ENCODE measurements at places on chromosomes 2 and 18.
A peak's percentile ranks its signal among the peaks of the same experiment; 100 is the strongest.

DNA sequence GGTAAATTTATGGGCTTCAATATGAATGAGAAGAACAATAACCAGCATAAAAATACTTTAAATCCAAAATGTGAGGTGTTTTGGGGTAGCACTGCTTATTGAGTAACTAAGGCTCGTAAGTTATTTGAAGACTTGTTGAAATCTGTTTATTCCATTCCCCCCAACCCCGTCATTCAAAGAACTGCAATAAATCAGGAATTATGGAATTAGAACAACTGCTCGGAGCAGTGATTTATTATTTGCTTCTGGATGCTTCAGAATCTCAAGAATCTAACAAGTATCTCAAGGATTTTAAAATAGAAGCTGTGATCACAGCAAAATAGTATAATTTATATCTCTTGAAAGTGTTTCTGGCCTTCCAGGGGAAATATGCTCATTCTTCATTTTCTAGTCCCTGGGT lies 86.8 kb downstream of the EML6 start:
- DNase-seq = no peak

- no peak for DNase-seq
Measured at GRCh38 chr2:26704441-26704977, 12.0 kb downstream of the KCNK3 start.

GRCh38 chr2:216571178-216571908 lies 61.9 kb upstream of the IGFBP2 start:
- no peak for DNase-seq

DNA sequence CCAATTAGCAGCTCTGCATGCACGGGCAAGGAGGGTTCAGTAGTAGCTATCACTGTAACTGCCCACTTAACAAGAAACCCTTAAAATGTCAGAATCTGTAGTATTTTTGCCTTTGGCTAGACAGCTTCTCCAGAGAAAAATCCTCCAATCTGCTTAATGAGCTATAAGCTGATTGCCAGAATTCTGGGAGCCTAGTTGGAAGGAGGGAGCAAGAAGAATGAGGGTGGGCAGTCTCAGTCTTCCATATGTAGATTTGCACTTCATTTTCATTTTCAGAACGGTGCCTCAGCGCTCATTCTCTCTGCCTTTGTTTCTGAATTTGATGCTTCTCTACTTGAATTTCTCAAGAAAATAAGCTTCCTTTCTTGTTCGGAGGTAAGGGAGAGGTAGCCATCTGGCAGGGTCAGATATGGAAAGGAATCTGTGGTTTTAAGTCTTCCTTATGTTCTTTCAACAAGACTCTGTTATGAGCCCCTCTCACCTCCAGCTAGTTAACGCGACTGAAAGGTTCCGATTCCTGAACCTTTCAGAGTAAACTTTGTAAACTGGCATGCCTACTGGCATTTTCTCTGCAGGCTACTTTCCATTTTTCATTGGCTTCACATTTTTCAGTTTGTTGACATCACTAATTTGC lies 53.5 kb downstream of the HNRNPLL start:
- peak; percentile 72 for DNase-seq

GRCh38 chr2:100640431-100641124 lies 77.8 kb downstream of the PDCL3 start:
- no peak for DNase-seq

DNA sequence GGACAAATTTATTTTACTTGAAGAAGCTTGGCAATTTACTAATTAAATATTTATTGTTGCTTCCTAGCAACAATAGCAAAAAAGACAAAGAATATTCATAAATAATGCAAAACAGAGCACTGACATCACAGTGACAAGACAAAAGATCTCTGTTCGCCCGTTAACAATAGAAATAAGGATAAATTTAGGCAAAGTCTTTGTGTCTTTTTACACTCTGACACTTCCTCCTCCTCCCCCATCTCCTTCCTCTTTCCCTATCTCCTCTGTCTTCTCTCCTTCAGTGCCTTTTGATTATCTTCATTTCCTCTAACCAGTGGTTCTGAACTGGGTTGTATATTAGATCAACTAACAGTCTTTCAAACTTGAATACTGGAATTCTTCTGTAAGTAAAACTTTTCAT lies 808.4 kb downstream of the ERBB4 start:
- DNase-seq = no peak

DNA sequence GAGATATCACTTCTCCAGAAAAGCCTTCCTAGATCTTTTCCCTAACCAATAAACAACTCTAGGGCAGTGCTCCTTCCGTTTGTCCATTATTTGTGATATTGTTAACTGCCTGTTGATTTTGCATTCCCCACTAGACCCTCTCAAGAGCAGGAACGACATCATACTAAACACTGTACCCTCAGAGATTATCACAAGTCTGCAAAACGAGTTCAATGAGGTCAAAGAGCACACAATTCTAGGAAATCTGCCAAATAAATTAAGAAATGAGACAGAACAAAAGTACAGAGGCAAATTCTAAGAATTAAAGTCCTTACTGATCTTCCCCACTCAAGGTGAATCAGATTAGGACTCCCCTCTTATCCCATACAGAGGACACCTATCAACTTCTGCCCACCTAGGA lies 7.6 kb downstream of the RTTN start:
- no peak for DNase-seq

DNA sequence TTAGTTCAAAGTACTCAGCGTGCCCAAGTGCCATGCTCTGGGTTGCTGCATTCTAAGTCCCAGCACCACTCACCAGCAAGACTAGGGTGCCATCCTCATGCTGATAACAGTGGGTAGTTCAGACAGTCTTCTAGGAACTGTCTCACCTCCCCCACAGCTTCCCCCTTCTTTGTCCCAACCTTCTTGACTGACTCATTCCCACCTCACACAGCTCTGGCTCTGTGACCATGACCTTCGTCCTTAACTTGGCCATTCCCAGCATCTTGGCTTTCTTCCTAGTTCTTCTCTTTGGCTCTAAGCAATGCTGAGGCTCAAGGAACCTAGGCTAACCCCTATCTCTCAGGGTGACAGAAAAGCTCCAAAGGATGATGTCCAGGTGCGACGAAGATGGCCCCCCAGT lies 20.0 kb upstream of the CXCR4 start:
- no peak for DNase-seq

- DNase-seq = no peak
Measured at GRCh38 chr18:51082571-51083267, 52.7 kb downstream of the SMAD4 start.

GRCh38 chr18:32732165-32732564 lies 40.7 kb downstream of the KLHL14 start:
- no peak for DNase-seq

- DNase-seq = no peak
Measured at GRCh38 chr2:27446057-27446456, 3.9 kb downstream of the KRTCAP3 start.

GRCh38 chr2:226066391-226066790 lies 666.9 kb downstream of the NYAP2 start:
- DNase-seq = no peak

GRCh38 chr2:178159966-178160365 lies 34.3 kb upstream of the OSBPL6 start:
- no peak for DNase-seq

DNA sequence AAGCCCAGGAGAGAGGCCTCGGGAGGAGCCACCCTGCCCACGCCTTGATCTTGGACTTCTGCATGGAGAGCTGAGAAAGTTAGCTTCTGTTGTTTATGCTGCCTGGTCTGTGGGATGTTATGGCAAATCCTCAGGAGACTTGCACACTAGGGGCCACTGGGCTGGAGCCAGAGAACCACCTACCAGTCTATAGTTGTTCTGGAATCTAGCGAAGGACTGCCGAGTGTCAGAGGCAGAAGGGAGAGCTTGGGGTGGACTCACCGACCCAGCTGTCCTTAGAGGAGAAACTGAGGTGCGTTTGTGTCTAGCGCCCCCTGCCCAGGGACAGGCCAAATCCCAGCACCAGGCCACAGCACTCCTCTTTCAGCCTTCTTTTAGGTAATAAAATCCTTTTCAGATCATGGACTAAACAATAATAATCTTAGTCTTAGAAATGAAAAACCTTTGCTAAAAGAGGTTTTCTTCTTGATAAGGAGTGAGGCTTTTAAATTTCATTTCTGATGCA lies 398.7 kb upstream of the SALL3 start:
- DNase-seq = no peak

DNA sequence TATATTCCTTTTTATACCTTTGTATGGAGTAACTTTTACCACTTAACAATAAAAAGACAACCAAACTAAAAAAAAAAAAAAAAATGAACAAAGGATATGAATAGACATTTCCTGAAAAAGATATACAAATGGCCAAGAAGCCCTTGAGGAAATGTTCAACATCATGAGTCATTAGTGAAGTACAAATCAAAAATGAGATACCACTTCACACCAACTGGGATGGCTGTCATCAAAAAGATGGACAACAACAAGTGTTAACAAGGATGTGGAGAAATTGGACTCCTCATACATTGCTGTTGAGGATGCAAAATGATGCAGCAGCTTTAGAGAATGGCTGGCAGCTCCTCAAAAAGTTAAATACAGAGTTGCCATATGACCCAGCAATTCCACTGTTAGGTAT lies 22.6 kb upstream of the SCYGR2 start:
- DNase-seq = no peak

DNA sequence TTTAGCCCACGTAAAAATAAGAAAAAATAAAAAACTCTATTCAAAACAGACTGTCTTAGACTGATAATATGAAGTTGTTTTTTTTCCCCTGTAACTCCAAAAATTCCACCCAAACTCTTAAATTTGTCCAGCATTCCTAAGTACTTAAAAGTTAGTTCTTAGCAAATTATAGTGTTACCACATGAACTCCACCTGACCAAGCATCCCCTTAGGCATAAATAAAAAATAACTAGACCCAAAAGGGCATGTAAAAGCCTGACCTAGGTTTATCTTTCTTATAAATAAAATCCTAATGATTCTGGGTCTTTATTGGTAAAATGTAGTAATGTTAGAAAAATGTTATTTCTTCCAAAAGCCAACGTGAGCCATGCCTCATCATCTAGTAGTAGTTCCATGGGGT lies 54.3 kb downstream of the TTC21B start:
- DNase-seq = no peak

GRCh38 chr2:72561621-72562318 lies 264.1 kb downstream of the EXOC6B start:
- DNase-seq = no peak

GRCh38 chr2:222039821-222040220 lies 259.0 kb downstream of the PAX3 start:
- DNase-seq = no peak

GRCh38 chr2:237453671-237454070 lies 33.4 kb upstream of the MLPH start:
- no peak for DNase-seq

DNA sequence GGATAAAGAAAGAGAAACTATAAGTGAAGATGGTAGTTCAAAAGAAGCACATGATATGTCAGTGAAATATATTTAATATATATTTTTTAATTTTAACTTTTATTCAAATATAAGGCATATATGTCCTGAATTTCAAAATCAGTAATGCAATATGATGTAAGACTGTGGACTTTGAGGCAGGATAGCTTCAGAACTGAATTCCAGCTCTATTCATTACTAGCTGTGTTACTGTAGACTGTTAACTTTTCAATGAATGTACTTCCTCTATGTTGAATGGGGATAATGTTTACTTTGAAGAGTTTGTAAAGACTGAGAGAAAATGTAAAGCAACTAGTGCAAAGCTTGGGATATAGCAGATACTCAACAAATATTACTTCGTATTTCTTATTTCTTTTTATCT lies 112.6 kb downstream of the PMS1 start:
- DNase-seq = no peak

- DNase-seq = no peak
Measured at GRCh38 chr2:174025271-174026121, 60.3 kb upstream of the SP3 start.

DNA sequence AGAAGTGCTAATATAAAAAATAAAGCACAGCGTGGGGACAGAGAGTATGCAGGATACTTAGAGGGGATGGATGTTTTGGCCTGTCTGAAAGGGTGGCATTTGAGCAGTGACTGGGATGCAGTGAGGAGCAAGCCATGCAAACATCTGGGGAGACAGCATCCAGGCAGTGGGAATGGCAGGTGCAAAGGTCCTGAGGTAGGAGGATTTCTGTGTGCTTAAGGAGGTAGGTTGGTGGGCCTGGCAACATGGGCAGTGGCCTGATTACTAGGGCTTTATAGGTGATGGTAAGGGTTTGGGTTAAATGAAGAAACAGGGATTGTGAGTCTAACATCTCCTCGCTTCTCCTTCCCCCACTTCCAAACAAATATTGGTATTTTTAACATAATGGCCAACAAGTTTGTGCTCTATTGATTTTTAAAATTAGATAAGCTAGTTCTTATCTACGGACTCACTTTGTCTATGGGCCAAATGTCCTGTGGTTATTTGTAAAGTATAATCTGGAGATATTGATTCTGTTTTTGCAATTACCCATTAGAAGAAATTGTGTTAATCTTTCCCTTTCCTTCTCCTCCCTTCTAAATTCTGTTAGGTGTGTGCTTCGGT lies 2.4 kb downstream of the AOX1 start:
- no peak for DNase-seq

GRCh38 chr2:70854411-70854810 lies 18.8 kb upstream of the CD207 start:
- DNase-seq = no peak

DNA sequence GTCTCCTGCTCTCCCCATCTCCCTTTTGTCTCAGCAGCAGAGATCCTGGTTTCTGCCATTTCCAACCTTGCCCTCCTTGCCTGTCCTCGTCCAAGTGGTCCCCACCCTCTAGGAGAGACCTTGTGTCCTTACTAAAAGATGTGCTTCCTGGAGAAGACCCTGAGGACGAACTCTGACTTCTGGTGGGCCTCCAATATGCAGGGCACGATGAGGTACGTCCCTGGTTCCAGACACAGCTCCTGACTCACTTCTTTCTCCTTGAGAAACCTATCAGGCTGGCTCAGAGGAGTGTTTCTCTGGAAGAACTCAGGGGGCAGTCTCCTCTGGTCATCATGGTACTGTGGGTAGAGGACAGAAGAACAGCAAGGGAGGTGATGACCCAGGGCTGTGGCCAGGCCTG lies 28.2 kb downstream of the CAPN14 start:
- DNase-seq = no peak

DNA sequence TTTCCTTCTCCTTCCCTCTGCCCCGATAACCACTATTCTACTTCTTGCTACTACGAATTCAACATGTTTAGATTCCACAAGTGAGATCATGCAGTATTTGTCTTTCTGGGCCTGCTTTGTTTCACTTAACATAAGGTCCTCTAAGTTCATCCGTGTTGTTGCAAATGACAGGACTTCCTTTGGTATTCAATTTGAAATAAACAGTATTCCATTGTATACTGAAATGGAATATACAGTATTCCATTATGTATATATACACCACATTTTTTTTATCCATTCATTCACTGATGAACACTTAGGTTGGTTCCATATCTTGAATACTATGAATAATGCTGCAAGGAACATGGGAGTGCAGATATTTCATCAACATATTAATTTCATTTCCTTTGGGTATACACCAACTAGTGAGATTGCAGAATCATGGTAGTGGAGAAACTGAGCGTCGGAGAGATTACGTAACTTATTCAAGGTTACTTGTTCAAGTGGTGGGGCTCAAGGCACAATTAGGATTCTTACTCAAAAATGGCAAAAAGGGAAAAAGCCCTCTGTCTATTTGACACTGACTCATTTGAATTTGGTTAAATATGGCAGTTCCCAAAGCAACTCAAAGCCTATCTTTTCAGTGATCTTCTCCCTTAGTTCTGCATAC lies 85.1 kb downstream of the CHN1 start:
- DNase-seq = no peak

GRCh38 chr2:169815849-169816248 lies 8.9 kb downstream of the METTL5 start:
- no peak for DNase-seq

All from NCI-H524 treated with DMSO at 0.1 percent for 48 hours (cell line).